ENCODE measurements at places on chromosomes 3 and 15. TPM values are rescaled to one million over a fixed set of nuclear protein-coding genes. Genes with fewer than 3 reads are reported as not detected.
A peak's percentile ranks its signal among the peaks of the same experiment; 100 is the strongest.

DNA sequence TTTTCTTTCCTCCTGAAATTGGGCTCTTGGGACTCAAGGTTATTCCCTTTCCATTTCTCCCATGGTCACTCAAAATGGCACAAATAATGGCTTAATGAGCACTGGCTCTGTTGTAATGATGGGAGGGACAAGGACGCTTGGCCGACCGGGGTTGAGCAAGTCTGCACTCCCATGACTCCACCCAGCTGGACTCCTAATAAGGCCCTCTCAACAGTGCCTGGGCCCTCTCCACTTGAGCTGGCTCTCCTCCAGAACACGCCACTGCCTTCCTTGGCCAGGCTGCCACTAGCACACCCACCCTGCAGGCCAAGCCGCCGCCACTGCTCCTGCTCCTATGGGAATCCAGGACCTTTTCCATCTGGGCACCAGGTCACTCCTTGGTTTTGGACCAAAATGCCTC is 42.3 kb downstream of the ADCY5 start:
- DNase-seq: no peak

DNA sequence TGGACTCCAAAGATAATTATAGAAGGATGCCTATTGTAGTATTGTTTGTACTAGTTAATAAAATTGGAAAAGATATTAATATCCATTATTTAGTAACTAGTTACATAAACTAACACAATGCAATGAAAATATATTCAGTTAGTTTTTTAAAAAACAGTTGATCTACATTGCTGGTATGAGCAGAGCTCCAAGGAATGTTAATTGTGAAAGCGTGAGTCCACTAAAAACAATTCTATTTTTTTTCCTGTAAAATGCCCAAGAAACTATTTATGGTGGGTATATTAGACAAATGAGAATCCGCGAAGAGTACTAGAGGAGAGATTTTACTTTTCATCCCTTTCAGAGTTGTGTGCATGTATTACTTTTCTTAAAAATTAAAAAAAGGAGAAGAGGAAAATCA is 104.3 kb downstream of the MCTP2 start:
- no peak for DNase-seq

- DNase-seq: no peak
Observed at GRCh38 chr3:6805236-6805635, 55.7 kb upstream of the GRM7 start.

DNA sequence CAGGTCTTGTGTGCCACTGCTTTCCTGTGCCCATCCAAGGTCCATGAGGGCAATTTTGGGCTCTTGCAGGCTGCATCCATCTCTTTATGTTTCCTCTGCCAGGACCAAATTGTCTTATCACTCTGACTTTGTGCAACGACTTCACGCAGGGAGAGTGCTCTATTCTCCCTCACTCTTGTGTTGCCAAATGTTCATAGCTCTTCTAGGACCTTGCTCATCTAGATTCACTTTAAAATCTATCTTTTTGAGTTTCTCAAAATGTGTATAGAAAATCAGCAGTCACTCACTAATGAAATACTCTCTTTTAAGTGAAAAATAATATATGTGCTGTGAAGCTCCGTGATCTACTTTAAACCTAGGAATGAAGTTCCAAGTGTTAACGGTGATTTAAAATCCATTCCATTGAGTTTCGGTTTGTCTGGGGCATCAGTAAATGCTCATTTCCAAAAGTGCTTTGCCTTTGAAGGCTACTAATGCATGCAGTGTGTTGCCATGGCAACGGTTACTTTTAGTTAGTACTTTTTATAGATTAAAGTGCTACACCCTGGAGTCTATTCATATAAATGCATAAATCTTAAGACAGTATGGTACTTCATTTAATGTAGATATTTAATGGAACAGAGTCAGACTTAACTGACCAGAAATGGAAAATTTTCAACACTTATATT is 46.6 kb upstream of the GOLGA8J start:
- DNase-seq: no peak

DNA sequence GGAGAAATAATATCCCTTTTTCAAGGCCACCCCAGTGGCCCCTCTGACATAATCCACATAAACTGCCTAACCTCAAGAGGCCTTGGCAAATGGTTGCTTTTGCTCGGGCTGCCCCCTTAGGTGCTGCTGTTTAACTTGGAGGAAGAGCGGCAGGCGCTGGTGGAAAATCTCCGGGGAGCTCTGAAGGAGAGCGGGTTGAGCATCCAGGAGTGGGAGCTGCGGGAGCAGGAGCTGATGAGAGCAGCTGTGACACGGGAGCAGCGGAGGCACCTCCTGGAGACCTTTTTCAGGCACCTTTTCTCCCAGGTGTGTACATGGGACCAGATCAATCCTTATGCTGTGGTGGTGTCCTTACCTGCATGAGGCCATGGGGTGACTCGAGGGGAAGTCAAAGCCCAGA is 15.0 kb downstream of the DUOX1 start:
- DNase-seq: no peak

- DNase-seq: peak; percentile 73
Observed at GRCh38 chr3:159763011-159763601, 225.5 kb upstream of the IL12A start.

DNA sequence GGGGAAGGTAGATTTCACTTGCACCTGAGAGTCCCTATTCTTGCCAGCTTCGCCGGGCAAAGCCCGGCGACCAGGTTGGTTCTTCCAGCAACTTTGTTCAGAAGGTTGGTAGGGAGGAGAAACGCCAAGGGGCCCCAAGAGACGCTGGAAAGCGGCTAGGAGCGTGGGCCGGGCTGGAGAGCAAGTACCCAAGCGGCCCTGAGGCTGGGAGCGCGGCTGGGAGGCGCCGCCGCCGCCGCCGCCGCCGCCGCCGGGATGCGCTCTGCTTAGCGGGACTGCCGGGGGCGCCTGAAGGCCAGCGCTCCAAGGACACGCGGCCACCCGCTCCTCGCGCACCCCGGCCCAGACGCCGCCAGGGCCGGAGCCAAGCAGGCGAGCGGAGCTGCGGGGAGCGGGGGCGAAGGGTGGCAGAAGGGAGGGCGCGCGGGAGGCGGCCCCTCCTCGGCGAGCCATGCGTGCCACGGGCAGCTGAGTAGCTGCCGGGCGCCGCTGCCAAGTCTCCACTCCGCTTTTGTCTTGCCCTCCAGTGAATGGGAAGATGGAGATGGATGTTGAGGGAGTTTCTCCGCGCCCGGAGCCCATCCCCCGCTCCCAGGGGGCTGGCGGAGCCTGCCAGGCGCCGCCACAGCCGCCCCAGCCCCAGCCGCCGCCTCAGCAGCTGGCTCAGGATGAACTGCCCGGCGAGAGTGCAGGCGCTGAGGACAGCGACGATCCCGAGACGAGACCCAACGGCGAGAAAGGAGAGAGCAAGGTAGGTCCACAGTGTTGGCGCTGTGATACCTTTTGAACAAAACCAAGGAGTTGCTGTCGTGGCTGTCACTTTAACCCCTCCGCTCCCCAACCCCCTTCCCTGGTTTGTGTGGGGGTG is 227.4 kb upstream of the AZI2 start:
- DNase-seq: no peak

DNA sequence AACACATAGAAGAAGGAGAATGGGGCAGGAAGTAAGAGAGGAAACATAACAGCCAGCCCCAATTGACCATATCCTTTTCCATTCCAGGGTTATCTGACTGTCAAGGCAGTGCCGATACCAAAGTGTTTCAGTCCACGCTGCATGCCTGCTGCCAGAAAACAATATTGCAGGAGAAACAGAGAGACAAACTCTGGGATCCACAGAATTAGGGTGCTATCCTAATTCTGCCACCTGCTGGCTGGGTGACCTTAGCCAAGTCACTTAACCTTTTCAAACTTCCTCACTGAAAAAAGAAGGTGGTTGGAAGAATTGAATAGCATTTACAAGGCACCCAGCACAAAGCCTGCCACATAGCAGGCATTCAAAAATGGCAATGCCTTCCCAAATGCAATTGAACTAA is 32.0 kb downstream of the GLB1 start:
- peak; percentile 65 for DNase-seq

The EPHA6 gene
- total RNA-seq: not detected

The APBA2 gene
- 7.9 TPM for total RNA-seq

DNA sequence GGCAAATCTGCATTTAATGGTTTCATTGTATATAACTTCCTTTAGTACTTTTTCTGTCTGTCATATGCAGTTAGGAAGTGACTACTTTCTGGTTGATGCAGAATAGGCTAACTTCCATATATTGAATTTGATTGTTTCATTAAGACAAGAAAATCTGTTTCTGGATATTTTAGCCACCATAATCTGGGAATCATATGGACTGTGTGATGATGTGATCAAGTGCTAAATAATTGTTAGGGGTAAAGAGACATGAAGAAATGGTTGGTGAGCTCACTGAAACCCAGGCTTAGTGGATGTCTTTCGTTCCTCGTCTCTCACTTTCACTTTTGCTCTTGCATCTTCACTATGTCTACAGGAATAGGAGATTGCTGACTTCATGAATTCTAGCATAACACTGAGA is 3.5 kb upstream of the MNS1 start:
- DNase-seq: no peak

DNA sequence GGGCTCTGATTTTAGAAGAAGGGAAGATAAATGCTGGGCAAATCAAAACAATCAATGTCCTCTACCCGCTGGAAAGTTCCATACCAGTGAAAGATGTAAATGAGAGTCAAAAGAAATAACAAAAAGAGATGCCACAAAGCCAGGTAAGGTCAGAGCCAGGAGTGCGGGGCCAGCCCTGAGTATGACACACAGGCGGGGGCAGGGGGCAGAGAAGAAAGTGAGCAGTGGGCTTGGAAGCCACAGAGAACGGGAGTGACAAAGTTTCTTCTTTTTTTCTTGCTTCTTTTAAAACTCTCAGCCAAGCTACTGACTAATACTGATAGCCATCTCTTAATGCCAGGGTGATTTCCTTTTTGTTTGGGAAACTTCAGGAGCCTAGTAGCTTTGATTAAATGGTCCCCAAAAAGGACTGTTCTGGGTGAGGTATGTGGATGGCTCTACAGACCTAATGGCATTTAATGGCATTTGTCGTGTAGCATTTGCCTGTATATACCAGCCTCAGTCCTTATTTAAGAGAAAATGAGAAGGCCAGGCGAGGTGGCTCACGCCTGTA is 23.1 kb upstream of the TSEN2 start:
- DNase-seq: no peak

The TMCO5A gene
- total RNA-seq: not detected

The LRTM1 gene
- not detected for total RNA-seq

The FSIP1 gene
- total RNA-seq: 0.50 TPM

The CKMT1B gene
- total RNA-seq: not detected

The CCR8 gene
- 3.7 TPM for total RNA-seq

The EFCC1 gene
- 0.09 TPM for total RNA-seq

DNA sequence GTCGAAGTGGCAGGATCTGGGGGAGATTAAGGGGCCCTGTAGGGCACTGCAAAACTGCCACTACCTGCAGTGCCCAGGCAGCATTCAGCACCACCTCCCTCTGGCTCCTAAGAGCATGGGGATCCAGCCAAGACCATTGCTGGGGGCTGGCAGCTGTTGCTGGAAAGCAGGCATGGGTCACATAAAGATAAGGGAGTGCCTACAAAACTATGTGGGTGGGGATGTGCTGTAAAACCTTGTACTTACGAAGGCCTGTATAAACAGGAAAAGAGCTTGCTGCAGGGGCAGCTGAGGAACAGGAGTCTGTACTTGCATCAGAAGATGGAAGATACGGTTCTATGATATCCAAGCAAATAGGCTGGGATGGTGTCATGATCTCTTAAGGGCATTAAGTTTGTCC is 27.1 kb downstream of the IL20RB start:
- no peak for DNase-seq

Measured in activated CD8-positive, alpha-beta memory T cell treated with anti-CD3 and anti-CD28 coated beads, Interleukin-2, amount 10 ng/mL, durations not matched to agents 7 days and 5 days (primary cell).